CD4-positive, alpha-beta T cell treated with Interleukin-17A for 4 hours (primary cell): ENCODE measurements at places on chromosomes 2 and 18.

GRCh38 chr2:166338831-166339339 is 36.9 kb downstream of the SCN9A start:
- DNase-seq: no peak

GRCh38 chr18:8787794-8788193 is 82.4 kb downstream of the MTCL1 start:
- DNase-seq: no peak

- no peak for DNase-seq
These were observed 700 bp downstream of the TOGARAM2 start for GRCh38 chr2:28981620-28982376.

- DNase-seq: no peak
These were observed 177.1 kb upstream of the HAAO start for GRCh38 chr2:42969231-42970150.

DNA sequence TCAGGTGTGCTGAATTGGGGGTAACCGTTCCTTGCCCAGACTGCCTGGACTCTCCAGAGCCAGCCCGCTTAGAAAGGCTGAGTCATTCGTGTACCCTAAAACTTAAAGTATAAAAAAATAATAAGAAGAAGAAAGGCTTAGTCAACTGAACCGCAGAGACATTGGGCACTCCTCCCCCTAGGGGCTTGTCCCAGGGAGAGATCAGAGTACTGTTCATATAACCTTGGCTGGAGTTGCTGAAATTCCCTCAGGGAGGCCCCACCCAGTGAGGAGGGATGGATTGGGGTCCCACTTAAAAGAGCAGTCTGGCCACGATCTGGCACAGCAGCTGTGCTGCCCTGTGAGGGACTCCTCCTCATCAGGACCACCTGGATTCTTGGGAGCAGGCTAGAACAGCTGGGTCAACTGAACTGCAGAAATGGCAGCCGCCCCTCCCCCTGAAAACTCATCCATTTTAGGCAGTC is 37.2 kb downstream of the ANKRD12 start:
- DNase-seq: no peak

DNA sequence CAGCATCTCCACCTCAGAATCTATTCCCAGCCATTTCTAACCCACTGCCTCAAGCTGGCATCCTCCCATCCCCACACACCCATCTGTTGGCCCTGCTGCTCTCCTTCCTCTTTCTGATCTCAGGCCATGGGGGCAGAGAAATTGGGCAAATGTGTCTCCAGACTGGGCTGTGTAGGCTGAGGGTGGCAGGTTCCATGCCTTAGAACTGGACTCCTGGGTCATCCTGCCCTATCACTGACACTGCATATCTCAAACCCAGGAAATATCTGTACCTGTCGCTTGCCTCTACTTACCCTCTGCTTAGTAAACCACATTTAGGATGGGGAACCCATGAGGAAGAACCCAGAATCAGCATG is 1.8 kb downstream of the WNT10A start:
- DNase-seq: no peak

DNA sequence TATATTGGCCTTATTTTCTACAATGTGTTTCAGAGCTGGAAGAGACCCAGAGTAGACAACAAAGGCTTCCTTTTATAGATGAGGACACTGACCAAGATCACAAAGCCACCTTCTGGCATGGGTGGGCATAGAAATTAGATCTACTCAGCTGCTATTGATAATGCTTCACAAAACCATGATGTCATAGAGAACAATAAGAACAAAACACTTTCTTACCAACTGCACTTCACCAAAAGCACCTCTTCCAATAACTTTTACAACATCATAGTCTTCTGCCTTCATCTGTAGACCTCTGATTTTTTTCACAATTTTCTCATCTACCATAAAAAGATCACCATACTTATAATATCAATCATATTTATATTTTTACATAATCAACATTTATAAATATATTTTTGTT is 58.1 kb downstream of the ROCK2 start:
- no peak for DNase-seq

DNA sequence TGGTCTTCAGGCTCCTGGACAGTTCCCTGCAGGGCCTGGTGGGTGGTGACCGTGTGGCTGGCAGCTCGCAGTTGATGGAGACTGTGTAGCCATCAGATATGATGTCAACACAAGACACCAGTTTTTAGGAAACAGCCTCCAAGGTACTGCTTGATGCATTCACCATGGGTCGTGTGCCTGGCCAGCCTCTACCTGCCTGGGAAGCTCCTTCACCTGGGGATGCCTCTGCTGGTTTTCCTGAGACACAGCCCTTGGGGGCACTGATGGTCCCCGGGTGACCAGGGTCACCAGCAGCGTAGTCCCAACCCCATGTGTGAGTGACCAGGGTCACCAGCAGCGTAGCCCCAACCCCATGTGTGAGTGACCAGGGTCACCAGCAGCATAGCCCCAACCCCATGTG is 33.6 kb upstream of the KCNG2 start:
- no peak for DNase-seq

- no peak for DNase-seq
These were observed 67.0 kb upstream of the TCF7L1 start for GRCh38 chr2:85066006-85066740.

DNA sequence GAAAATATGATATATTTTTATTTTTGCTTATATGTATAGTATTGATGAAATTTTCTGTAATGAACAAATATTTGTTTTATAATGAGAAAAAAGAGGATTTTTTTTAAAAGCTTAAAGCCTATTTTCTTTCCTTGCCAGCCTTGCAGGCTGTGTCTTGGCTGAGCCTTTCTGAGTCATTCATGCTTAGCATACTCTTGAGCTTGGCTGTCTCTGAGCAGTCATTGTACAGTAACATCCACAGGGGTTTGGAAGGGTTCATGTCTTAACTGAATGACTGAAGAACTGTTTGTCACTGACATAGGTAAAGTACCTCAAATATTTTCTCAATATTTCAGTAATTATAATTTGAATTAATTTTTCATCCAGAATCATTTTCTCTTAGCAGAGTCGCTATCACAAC is 49.3 kb downstream of the GPR39 start:
- DNase-seq: no peak

DNA sequence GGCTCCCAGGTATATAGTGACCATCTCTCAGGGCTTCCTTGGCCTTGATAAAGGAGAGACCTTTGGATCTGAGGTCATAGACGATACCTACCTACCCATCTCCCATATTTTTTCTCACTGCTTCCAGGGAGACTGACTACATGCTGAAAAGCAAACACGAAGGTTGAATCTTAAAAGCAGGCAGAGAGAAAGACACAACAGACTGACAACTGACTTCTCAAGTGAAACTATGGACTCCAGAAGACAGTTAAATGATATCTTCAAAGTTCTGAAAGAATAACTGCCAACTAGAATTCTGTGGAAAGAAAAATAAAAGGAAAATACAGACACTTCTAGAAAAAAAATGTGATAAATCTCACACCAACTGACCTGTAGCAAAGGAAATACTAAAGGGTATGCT is 76.5 kb upstream of the HAAO start:
- no peak for DNase-seq

DNA sequence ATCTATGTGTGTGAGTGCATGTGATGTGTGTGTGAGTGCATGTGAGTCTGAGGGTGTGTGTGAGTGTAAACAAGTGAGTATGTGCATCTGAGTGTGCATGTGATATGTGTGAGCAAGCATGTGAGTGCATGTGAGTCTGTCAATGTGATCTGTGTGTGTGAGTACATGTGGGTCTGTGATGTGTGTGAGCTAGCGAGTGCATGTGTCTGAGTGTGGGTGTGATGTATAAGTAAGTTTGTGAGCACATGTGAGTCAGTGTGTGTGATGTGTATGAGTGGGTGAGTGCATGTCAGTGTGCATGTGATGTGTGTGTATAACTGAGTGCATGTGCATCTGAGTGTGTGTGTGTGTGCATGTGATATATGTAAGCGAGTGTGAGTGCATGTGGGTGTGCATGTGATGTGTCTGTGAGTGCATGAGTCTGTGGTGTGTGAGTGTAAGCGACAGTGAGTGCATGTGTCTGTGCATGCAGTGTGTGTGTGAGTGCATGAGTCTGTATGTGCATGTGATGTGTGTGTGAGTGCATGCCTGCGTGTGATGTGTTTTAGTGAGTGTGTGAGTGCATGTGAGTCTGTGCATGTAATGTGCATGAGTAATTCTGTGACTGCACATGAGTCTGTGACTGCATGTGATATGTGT is 44.1 kb downstream of the COPS8 start:
- DNase-seq: no peak

- DNase-seq: no peak
These were observed 175.7 kb upstream of the HAAO start for GRCh38 chr2:42967959-42968674.

DNA sequence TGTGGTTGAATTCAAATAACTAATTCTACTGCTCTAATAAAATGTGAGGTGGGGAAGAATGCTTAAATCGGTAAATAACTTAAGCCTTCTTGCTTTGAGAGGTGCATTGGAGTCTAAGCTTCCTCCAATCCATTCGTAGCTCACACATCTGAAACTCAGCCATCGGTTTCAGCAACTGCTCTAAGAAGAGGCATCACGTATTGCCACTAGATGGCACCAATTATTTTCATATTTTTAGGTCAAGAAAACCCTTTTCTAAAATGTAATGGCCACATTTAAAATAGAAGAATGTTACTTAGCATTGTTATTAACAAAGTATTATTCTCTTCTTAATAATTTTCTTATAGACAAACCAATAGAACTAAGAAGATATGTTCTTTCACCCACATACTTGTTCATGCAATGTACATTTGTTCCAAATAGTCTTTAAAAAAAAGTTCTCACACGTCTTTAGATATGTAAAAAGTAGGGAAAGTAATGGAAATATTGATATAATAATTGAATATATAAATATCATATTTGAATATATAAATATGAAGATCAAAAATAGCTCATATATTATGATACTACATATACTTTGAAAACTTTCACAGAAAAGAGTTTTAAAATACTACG is 229.8 kb downstream of the CCDC178 start:
- no peak for DNase-seq

GRCh38 chr2:67660871-67661270 is 263.7 kb downstream of the ETAA1 start:
- no peak for DNase-seq

- no peak for DNase-seq
These were observed 377.4 kb downstream of the DLGAP1 start for GRCh38 chr18:4077721-4078120.

GRCh38 chr2:174682007-174682577 is 82.2 kb downstream of the CHRNA1 start:
- peak; percentile 50 for DNase-seq

DNA sequence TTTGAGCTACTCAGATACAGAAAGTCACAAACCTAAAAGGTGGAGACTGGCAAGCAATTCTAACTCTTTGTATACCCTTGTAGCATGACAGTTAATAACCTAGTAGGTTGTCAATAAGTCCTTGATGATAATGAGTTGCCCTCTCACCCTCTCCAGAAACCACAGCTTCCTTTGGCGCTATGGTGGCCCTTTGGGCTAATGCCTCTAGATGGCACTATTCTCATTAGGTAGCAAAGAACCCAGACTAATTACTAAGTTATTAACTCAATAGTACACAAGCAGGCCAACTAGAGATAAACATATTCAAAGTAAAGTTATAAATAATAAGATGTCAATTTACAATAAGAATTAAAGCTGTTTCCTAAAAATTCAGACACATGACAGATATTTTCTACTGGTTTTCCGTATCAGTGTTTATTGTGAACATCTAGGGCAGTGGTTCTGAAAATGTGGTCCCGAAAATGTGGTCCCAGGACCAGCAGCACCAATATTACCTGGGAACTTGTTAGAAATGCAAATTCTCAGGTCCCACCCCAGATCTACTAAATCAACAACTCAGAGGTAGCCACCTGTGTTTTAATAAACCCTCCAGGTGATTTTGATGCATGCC is 41.1 kb downstream of the LDAH start:
- peak; percentile 20 for DNase-seq

- no peak for DNase-seq
These were observed 101.1 kb downstream of the MEMO1 start for GRCh38 chr2:31909661-31910060.

GRCh38 chr2:212254339-212254738 is 284.3 kb downstream of the ERBB4 start:
- no peak for DNase-seq

GRCh38 chr18:31424383-31424988 is 23.1 kb upstream of the DSG3 start:
- DNase-seq: no peak

- no peak for DNase-seq
These were observed 847.3 kb upstream of the ACVR2A start for GRCh38 chr2:146997488-146997887.

DNA sequence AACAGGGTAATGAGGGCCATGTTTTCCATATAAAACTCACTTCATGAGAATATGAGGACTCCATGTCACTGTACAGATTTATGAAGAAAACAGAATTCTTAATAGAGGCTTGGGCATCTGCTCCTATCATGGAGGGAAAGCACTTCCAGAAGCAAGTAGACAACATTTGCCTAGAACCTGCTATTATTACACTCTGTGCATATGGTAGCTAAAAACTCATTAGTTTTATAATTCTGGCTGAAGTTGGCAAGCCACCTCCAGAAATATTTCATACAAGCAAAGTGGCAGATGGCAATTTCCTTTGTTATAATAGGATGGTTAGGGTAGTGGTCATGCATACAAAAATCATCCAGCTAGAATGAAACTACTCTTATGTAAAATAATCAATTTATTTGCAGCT is 65.8 kb upstream of the TLK1 start:
- DNase-seq: no peak

- no peak for DNase-seq
These were observed 138.7 kb downstream of the WDR7 start for GRCh38 chr18:56789889-56790180.

DNA sequence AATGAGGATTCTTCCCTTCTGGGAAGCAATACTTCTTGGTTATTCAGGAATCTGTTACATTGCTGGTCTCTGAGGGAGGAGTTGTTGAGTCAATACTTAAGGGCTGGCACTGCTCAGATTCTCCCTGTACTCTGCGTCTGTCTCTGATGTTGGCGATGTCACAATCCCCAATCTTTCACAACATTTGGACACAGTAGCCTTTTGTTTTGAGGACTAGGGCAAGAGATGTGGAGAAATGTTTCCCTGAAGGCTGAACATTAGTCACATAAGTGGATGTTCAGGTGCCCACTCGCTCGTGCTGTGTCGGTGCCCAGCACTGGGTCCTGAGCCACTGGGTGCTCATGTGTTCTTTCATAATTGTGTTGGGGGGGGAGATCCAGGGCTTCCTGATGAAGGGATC is 55.0 kb downstream of the MAPK4 start:
- DNase-seq: no peak

- DNase-seq: no peak
These were observed 51.1 kb downstream of the DSC3 start for GRCh38 chr18:30991397-30991796.
